Right ventricle myocardium inferior (tissue), 1 donor: ENCODE measurements at places on chromosomes 2 and 18. TPM values are rescaled to one million over a fixed set of nuclear protein-coding genes. Genes with fewer than 3 reads are reported as not detected.

The MROH2A gene
- total RNA-seq, result not detected

The CCBE1 gene
- total RNA-seq, result 3.6 TPM

The ITGAV gene
- total RNA-seq, result 139 TPM

The APCDD1 gene
- total RNA-seq, result 34.5 TPM

The TMEM169 gene
- total RNA-seq, result 0.24 TPM

The EML6 gene
- total RNA-seq, result 0.16 TPM

The TTN gene
- 3,032 TPM for total RNA-seq

The ARHGAP28 gene
- 1.1 TPM for total RNA-seq

The DSG1 gene
- total RNA-seq, result 0.68 TPM

The EFR3B gene
- total RNA-seq, result 4.1 TPM

The PLGLB1 gene
- 1.4 TPM for total RNA-seq

The MOCOS gene
- total RNA-seq, result 0.38 TPM

The CRYBA2 gene
- total RNA-seq, result not detected

The KCNJ13 gene
- total RNA-seq, result not detected
